ENCODE measurements at places on chromosomes 1 and 21.

GRCh38 chr1:61639608-61640336 lies 85.2 kb downstream of the TM2D1 start:
- DNase-seq, result no peak

DNA sequence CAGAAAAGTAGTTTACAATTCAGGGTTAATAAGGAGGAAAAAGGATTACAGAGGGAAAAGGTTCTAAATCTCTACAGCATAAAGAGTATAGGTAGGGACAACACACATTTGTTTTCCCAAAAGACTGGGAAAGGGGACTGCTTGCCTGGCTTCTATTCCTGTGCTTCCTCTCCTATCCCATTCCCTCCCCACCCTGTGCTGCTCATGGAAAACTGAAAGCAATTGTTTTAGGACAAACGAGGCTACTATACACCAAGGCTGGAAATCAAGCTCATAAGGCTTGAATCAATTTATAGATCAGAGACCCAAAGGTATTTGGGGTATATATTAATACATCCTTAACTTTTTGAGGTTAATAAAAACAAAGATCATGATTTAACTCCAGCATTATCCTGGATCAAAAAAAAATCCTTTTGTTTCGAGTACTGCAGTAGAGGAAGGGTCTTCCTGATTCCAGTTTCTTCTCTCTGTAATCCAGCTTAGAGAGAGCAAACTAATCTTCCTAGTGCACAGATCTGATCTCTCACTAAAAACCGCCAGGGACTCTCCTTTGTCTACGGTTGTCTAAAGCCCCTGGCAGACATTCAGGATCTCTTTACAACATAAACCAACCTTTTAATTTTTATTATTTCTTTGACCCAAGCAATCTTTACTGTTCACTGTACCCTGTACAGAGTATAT lies 37.4 kb upstream of the A3GALT2 start:
- no peak for DNase-seq

GRCh38 chr1:49111931-49112330 lies 335.2 kb upstream of the BEND5 start:
- DNase-seq, result no peak

- no peak for DNase-seq
These were observed 2.0 kb downstream of the S100A6 start for GRCh38 chr1:153533689-153534201.

GRCh38 chr1:5887971-5888361 lies 104.3 kb downstream of the NPHP4 start:
- no peak for DNase-seq

DNA sequence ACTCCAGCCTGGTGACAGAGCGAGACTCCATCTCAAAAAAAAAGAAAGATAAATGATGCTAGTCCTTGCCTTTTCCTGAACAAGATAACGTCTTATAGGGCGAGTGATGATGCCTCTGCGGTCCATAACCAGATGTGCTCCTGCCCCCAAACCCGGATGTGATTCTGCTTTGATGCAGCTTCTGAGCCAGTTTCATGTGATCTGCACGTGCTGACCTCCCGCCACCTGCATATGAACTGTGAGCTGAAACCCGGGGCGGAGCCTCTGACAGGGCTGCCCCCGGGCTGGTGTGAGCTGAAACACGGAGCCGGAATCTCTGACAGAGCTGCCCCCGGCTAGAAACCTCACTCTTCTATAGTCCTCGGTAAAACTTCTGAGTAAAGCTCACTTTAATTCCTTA lies 1.3 kb downstream of the KRTAP12-4 start:
- no peak for DNase-seq

DNA sequence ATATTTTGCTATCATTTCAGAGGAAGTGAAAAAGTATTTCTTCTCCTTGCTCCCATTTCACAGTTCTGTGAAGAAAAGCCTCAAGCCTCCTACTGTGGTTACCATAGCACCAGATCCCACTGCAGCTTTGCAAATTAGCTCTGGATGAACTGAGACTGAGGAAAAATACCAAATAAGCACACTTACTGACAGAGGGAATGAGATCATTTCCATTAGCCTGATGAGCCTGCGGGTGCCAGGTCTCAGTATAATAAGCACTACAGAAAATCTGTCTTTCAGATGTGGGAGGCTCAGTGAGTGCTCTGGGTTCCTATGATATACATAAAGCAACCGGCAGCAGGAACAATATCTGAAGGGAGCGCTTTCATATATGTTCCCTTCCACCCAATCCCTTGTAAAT lies 21.4 kb downstream of the XKR8 start:
- DNase-seq, result no peak

DNA sequence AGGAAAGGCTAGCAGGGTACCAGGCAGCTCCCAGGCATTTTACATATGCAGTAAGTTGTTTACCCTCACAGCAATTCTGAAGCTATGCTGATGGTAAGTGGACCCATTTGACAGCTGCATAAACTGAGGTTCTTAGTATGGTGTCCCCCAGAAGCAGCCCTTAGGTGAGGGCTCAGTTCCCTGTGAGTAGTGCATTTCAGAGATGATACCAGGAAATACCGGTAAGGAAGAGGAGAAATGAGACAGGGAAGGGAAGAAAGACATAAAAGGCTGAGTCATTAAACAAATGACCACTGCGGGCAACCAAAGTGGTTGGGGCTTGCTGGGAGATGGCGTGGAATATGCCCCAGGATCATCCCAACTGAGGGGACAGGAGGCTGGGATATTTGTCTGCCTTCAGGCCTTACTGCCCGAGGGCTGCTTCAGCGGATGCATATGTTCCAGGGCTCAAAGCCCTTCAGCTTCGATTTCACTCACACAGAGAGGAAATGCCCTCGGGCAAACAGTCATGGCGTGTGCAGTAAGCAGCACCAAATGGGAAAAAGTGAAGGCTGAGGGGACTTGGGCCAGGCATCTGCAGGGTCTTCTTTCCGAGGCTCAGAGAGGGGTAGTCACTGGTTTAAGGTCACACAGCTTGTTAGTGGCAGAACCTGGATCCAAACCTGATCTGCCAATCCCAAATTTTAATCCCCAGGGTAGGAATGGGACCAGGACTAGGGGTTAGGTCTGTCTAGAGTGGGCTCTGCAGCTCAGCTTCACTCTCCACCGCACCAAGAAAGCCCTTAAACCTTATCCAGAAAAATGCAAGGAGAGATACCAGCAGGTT lies 133.7 kb upstream of the RUNX3 start:
- DNase-seq, result no peak

GRCh38 chr1:152506899-152507498 lies 3.6 kb upstream of the LCE5A start:
- no peak for DNase-seq

DNA sequence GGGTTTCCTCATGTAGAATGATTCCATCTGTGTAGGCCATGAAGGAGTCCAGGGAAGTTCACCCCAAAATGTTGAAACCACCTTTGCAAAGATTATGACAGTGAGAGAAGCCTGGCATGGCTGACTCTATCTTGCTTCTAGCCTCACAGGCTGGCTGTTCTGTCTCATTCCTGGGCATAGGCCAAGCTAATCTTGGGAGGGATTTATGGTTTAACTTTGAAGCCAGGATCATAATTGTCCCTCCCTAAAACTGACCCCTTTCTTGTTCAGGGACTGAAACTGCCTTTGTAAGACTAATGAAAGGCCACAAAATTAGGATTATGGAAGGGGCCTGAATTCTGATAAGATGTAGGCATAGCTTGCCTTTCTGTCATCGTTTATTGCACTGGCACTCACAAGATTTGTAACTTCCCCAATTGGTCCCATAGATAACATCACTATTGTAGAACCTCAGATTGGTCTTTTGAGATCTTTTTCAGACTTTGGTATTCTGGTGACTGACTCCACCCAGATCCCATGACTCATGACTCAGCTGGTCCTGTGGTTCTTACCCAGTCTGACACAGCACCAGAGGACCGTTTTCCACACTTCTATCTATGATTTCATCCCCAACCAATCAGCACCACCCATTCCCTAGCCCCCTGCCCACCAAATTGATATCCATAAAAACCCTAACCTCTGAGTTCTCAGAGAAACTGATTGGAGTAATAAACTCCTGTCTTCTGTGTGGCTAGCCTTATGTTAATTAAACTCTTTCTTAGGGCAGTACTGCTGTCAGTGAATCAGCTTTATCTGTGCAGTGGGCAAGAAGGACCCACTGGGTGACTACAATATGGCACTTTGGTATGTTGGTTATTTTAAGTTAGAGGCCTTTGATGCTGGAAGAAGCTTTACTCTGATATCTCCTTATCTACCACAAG lies 13.6 kb upstream of the LAMTOR5 start:
- DNase-seq, result peak; percentile 13

GRCh38 chr1:86997538-86997937 lies 83.1 kb downstream of the HS2ST1 start:
- no peak for DNase-seq

DNA sequence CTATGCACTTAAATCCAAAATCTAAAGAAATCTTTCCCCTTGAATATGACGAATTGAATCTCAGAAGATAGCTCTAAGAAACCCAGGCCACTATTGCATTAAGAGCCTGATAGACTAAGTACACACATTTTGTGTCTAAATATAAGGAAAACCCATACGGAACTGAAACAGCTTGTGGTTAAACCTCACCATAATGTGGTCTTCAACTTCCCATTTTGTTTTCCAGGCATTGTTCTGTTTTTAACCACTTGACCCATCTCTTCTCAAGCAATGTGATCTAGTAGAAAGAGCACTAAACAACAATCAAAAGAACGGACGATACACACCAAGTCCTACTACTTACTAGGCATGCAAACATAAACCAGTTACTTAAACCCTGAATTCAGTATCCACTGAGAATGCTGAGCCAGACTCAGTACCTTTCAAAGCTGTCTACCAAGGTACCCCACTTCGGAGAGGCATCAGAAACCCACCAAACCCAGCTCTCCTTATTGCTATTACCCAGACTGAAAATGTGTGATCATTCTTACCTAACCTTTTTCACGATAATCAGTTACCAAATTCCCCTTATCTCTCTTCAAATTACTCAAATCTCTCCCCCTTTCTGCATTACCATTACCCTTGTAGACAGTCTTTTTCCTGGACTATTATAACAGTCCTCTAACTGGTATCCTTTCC lies 12.8 kb downstream of the OTUD7B start:
- peak; percentile 19 for DNase-seq

Measured in T-helper 1 cell (primary cell).